ENCODE measurements at places on chromosomes 13 and 19. TPM values are rescaled to one million over a fixed set of nuclear protein-coding genes. Genes with fewer than 3 reads are reported as not detected.

The TUBA3C gene
- total RNA-seq: not detected

The POU2F2 gene
- total RNA-seq: 5.5 TPM

The SLC6A16 gene
- total RNA-seq: 1.2 TPM

The RAB4B gene
- total RNA-seq: 8.3 TPM

The FBXO27 gene
- total RNA-seq: 10.4 TPM

The COX7A1 gene
- total RNA-seq: 2.3 TPM

The ZNF30 gene
- 9.0 TPM for total RNA-seq

The CDX2 gene
- total RNA-seq: not detected

The OXGR1 gene
- 3.0 TPM for total RNA-seq

The ZNF583 gene
- 44.5 TPM for total RNA-seq

The PSPN gene
- 3.2 TPM for total RNA-seq

The ZNF439 gene
- 32.3 TPM for total RNA-seq

The KLF12 gene
- total RNA-seq: 69.4 TPM

The SYCN gene
- total RNA-seq: not detected

The SEMA6B gene
- total RNA-seq: 49.1 TPM

The STK11 gene
- 45.7 TPM for total RNA-seq

The SBK2 gene
- total RNA-seq: not detected

The ZNF101 gene
- total RNA-seq: 9.2 TPM

The CRX gene
- total RNA-seq: not detected

The SPRED3 gene
- 2.5 TPM for total RNA-seq

The ONECUT3 gene
- 0.23 TPM for total RNA-seq

The SULT2A1 gene
- total RNA-seq: not detected

The ACP5 gene
- total RNA-seq: 0.46 TPM

The SRRM5 gene
- total RNA-seq: not detected

The ZNF112 gene
- 21.2 TPM for total RNA-seq

The SH2D3A gene
- 8.5 TPM for total RNA-seq

The C3 gene
- 63.9 TPM for total RNA-seq

The TMPRSS9 gene
- total RNA-seq: 0.23 TPM

The ZNF816 gene
- total RNA-seq: 12.2 TPM

The ZNF561 gene
- total RNA-seq: 43.1 TPM

The KLK15 gene
- total RNA-seq: not detected

The KANK3 gene
- total RNA-seq: 6.0 TPM

The ZNF44 gene
- 18.0 TPM for total RNA-seq

The AMER2 gene
- total RNA-seq: 99.9 TPM

The CD70 gene
- not detected for total RNA-seq

The ZNF681 gene
- total RNA-seq: 20.1 TPM

The LRRC63 gene
- total RNA-seq: 1.8 TPM

The LGI4 gene
- 15.0 TPM for total RNA-seq

The B3GNT8 gene
- not detected for total RNA-seq

The ZNF586 gene
- total RNA-seq: 42.2 TPM

The CGB1 gene
- total RNA-seq: not detected

The RXFP2 gene
- 0.69 TPM for total RNA-seq

The LAIR2 gene
- total RNA-seq: not detected

All from diencephalon (tissue), 1 donor.